ENCODE measurements at places on chromosomes 16 and 17.

- peak; percentile 46 for DNase-seq
Measured at GRCh38 chr17:63911657-63912100, 621 bp upstream of the CSHL1 start.

GRCh38 chr17:49843774-49844350 is 4.0 kb downstream of the TAC4 start:
- DNase-seq, result no peak

GRCh38 chr17:59372138-59372751 is 40.8 kb downstream of the YPEL2 start:
- no peak for DNase-seq

DNA sequence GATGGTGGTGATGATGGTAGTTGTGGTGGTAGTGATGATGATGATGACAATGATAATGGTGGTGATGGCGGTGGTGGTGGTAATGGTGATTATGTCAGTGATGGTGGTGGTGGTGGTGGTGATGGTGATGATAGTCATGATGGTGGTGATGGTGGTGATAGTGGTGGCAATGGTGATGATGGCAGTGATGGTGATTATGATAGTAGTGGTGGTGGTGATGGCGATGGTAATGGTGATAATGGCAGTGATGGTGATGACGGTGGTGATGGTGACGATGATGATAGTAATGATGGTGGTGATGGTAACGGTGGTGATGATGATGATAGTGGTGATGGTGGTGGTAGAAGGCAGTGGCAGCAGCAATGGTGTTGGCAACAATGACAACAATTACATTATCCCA is 55.3 kb downstream of the RBFOX3 start:
- no peak for DNase-seq

DNA sequence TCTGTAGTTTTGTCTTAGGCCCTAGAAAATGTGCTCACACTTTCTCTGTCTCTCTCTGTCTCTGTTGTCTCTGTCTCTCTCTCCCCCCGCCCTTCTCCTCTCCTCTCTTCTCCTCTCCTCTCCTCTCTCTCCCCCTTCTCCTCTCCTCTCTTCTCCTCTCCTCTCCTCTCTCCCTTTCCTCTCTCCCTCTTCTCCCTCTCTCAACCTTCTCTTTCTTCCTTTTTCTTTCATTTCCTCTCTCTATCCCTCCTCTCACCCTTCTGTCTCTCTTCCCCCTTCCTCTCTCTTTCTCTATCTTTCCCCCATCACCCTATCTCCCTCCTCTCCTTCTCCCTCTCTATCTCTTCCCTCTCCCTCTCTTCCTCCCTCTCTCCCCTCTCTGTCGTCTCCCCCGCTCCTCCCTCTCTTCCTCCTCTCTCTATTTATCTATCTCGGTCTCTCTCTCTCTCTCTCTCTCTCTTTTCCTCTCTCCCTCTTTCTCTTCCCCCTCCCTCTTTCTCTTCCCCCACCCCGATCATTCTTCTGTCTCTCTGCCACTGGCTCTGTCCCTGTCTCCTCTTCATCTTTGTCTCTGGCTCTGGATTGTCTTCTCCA is 107.2 kb upstream of the C16orf82 start:
- no peak for DNase-seq

DNA sequence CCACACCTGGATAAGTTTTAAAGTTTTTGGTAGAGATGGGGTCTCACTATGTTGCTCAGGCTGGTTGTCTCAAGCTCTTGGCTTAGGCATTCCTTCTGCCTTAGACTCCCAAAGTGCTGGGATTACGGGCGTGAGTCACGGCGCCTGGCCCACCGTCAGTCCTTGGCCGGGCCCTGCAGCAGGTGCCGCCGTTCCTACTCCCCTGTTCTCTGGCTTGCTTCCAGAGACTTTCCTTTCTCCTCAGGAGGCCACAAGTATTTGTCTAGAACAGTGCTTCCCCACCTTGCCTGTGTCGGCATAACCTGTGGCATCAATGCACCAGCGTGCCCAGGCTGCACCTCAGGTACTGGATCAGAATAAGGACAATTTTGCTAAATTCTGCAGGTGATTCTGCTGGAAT is 3.0 kb upstream of the MGAT5B start:
- no peak for DNase-seq

GRCh38 chr17:76239538-76240274 is 587 bp downstream of the RNF157 start:
- DNase-seq, result no peak

GRCh38 chr16:84117494-84117843 is 727 bp upstream of the MBTPS1 start:
- DNase-seq, result peak; percentile 61

DNA sequence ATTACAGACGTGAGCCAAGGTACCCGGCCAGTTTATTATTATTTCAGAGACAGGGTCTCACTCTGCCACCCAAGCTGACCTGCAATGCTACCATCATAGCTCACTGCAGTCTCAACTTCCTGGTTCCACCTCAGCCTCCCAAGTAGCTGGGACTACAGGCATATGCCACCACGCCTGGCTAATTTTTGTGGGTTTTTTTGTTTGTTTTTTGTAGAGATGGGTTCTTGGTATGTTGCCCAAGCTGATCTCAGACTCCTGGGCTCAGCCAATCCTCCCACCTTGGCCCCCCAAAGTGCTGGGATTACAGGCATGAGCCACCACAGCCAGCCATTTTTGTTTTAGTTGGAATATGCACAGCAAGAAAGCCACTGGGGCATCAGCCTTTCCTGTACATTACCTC is 115.7 kb downstream of the MRM1 start:
- no peak for DNase-seq

DNA sequence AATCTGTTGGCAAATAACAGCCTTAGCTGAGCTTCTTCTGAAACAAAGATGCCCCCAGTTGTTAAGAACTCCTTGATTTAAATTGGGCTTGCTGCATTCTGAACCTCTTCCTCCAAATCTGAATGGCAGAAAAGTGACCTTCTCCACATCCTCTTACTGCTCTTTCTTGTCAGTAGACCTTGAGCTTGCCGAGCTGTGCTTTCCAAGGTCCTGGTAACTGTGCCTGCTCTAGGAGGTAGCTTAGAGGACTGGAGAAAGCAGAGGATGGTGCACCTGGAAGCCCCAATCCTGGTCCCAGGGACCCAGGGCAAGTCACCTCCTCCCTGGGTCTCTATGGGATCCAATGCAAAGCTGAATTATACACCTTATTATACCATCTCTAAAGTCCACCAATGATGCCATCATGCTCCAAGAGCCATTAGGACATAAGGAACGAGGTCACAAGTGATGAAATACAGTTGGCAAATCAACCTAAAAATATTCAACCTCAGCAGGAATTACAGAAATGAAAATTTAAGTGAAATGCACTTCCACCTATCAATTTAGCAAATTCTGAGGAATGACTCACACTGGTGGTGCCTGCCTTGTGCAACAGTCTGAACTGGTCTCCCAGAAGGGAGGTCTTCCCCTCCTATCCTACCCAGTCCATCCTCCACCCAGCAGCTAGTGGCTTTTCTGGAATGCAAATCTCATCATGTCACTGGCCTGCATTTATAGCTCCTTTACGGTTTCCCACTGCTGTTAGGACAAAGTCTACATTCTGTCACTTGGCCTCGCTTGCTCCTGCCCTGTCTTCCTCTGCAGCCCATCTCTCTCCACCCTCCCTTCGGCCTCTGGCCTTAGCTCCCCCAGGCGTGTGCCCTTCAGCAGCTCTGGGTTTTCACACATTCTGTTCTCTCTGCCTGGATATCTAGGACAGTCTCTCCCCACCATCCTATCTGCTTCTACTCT is 36.6 kb downstream of the TOM1L2 start:
- DNase-seq, result no peak

DNA sequence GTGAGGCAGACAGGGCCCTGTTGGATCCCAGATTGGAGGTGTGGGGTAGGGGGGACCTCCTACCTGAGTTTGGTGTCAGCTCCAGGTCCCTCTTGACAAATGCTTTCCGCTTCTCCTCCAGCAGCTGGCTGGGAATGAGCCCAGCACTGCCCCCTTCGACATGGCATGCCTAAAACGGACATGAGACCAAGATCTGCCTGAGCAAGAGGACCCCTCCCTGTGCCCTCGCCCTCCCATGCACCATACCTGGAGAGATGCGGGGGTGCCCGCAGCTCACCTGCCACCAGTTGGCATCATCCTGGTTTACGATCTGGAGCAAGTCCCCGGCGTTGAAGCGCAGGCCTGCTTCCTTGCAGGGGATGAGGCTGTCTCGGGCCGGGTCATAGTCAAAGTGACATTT is 26.2 kb downstream of the MPP2 start:
- DNase-seq, result no peak

DNA sequence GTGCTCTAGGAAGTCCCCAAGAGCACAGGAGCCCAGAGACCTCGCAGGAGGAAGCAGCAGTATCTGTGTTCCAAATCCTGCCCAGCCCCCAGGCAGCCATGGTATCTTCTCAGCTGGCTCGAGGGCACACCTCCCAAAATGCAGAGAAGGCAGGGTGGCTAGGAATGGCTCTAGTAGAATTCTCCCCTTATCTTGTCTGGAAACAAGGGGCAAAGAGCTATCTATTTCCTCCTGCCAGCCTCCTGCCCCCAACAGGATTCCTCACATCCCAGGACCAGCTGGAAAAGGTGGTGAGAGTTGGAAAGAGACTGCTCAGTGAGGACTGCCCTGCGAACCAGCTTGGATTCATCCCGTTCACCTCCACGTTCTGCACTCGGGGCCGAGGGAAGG is 8.6 kb upstream of the TSPOAP1 start:
- DNase-seq, result no peak

GRCh38 chr17:34826332-34826731 is 134.9 kb downstream of the CCT6B start:
- no peak for DNase-seq

- peak; percentile 38 for DNase-seq
Measured at GRCh38 chr17:31593806-31594205, 202.3 kb downstream of the RAB11FIP4 start.

DNA sequence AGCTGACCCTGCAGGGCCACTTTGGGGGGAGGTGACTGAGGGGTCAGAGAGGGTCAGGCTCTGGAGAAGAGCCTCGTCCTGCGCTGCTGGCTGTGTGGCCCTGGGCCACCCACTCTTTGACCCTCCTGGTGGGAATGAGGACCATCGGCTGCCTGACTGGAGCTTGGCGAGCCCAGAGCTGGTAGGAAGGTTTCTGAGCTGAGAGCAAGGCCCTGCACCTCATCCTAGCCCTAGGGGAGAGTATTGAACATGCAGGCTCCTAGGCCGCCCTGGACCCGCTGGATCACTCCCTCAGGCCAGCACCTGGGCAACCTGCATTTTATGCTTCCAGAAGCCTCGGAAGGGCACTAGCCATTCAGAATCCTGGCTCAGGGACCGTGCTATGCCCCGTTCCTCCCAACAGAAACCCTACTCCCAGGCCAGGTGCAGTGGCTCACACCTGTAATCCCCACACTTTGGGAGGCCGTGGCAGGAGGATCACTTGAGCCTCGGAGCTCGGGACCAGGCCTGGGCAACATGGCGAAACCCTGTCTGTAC is 14.5 kb downstream of the MAP2K3 start:
- DNase-seq, result no peak

GRCh38 chr17:70318051-70318450 is 148.7 kb downstream of the KCNJ2 start:
- no peak for DNase-seq

- DNase-seq, result peak; percentile 52
Measured at GRCh38 chr17:1865252-1866037, 35.6 kb downstream of the RPA1 start.

- no peak for DNase-seq
Measured at GRCh38 chr16:30867747-30868146, 26.1 kb downstream of the BCL7C start.

DNA sequence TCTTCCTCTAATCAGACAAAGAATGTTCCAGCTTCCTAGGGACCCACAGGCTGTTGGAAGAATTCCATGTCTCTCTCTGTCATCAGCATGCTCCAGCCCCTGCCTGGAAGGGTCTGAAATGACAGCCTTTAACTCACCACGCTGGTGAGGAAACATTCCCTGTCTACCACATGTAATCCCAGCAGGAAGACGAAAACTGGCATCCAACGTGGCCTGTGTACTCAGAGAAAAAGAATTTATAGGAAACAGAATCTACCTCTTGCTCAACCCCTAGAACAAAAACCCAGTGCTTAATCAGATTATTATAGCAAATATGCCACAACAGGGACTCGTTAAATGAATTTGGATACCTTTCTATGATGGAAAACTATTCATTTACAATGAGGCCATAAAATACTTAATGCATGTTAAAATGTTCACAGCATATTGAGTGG is 147.3 kb upstream of the FOXF1 start:
- DNase-seq, result no peak

- no peak for DNase-seq
Measured at GRCh38 chr16:27579087-27579980, 29.4 kb downstream of the KATNIP start.

DNA sequence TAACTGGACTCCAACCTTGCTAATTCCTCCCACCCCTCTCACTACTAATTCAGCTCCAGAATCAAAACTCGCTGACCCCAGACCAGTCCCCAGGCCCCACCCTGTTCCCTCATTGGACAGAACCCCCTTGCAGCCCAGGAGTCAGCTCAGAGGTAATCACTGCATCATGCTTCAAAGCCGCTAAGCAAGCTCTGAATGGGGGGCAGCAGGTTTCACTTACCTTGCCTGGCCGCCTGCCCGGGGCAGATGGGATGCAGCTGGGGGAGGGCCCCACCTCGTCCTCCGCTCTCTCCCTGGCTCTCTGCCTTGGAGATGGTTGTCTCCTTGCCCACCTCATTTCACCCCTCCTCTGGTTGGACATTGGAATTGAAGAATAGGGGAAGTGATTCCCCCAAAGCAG is 4.8 kb upstream of the NGFR start:
- no peak for DNase-seq

GRCh38 chr16:79130616-79131015 is 469.9 kb downstream of the MAF start:
- DNase-seq, result no peak

DNA sequence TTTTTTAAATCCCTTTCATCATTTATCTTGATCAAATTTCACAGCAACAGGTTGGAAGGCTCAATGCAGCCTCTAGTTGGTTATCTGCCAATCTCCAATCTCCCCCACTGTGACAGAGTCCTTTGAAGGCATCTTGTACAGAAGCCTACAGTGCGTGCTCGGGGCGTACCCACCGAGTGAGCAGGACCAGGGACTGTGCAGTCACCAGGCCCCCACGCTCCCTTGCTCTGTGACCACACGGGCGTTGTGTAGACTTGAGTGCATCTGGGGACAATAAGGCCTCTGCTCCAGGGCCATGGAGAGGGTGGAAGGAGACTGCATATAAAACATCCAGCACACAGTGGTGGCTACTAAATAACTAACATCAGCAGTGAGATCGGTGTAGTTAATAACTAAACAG is 63.4 kb downstream of the GTF3C1 start:
- DNase-seq, result no peak
